ENCODE measurements at places on chromosomes 12 and 14. TPM values are rescaled to one million over a fixed set of nuclear protein-coding genes. Genes with fewer than 3 reads are reported as not detected.

- DNase-seq, result no peak
Observed at GRCh38 chr12:113467502-113468364, 3.9 kb downstream of the LHX5 start.

- no peak for DNase-seq
Observed at GRCh38 chr12:28830491-28830890, 318.6 kb upstream of the FAR2 start.

Gene PIANP
- total RNA-seq, result 0.49 TPM

DNA sequence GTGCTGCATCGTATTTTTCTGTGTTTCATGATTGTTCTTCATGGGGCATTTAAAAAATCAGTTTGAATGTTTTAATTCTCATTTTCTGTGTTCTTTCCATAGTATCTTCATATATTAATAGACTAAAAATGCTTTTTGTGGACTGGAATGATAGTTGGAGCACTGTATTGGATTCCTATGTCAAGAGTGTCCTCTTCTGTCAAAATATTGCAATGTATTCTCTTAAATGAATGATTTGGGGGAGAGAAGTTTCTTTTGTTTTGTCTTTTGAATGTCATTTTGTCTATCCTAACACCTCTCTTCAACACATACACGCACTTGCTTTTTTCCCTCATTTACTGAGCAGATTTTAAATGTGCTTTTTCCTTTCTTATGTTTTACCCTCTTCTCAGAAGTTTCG lies 4.7 kb upstream of the EIF2S3B start:
- DNase-seq, result no peak

Gene NID2
- total RNA-seq, result not detected

Data from CD8-positive, alpha-beta memory T cell (primary cell).